ENCODE measurements at places on chromosomes 3 and 15. TPM values are rescaled to one million over a fixed set of nuclear protein-coding genes. Genes with fewer than 3 reads are reported as not detected.

DNA sequence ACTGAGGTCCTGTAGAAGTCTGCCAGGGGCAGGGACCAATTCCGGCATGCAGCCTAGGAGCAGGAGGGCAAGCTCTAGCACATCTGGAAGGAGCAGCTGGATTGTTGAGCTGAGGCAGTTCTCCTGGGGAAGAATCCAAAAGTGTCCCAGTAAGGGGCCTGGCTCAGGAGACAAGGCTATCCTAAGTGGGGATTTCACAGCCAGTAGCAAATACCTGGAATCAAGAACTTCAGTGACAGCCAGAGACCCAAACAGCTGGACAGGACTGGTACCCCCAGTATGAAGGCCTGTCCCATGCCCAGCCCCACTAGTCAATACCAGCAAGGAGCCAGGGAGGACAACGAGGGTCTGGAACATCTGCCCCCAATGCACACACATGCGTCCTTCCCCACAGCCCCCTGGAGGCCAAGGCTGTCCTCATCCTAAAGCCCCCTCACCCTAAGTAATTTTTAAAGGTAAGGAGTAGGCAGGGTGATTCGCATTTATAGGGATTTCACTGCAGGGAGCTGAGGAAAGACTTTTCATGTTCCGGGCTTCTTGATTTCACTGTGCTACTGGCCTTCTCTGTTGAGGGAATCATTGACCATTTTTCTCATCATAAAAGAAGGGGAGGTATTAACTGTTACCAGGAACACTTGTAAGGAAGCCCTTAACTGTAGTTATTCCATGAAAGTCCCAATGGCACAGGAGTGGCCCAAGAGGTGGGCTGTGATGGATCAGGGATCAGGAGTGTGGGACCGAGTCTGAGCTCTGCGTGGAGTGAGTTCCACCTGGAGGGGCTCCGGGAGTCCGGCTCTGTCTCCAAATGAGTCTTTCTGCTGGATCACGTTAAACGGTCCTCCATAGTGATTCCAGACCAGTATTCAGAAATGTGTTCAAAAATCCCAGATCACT lies 2.6 kb upstream of the CHSY1 start:
- no peak for DNase-seq

Gene RNF168
- polyA plus RNA-seq: 9.4 TPM

- no peak for DNase-seq
Observed at GRCh38 chr15:68598171-68599152, 19.7 kb downstream of the CORO2B start.

DNA sequence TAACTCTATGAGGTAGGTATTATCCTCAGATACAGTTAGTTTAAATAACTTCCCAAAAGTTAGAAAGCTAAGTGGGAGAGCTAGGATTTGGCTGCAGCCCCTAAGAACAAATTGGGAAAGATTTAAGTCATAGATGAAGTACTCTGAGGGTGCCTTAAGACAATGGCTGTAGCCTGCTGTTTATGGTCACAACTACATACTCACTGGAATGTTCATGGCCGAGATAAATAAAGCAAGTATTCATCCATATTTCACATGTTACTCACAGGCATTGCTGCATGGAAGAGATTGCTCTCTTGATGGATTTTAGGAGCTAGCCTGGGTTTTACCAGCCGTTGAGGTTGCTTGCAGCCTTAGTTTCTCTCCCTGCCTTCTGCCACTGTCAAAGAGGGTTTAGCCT lies 145.0 kb downstream of the CMSS1 start:
- DNase-seq: no peak

Gene CMTM8
- 16.6 TPM for polyA plus RNA-seq

Gene LIPC
- polyA plus RNA-seq: 0.24 TPM

GRCh38 chr3:189457631-189458412 lies 173.4 kb upstream of the TP63 start:
- DNase-seq: peak; percentile 72

DNA sequence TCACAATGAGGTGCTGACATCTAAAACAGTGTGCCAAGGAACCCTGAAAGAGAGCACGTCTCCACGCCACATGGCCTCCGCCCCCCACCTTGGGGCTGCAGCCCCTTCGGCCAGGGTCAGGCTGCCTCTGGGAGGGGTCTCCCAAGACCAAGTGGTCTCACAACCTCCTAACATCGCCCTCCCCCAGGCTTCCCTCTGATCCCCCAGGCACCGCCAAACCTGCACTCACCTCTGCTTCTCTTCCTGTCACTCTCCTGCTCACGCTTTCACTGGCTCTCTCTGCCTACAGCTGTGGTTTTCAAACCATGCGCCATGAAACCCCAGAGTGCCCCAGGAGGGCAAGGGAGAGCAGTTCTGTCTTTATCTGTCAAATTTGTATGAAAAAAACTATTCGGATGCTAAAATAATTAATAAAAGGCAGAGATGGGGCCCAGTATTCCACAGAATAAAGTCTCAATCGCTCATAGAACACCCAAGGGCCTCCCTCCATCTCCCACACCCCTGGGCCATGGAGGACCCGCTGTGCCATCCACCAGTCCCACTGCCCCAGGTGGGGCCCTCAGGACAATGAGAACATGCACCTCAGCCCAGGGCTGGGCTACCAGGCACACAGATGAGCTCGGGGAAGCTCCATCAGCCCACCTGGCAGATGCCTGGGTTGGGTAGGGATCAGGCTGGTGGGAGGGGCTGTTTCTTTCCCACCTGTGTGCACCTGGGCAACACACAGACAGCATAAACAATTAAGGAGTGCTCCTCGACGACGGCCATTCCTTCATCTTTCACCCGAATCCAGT lies 21.5 kb downstream of the CYFIP1 start:
- no peak for DNase-seq

GRCh38 chr3:106428565-106428994 lies 559.8 kb upstream of the CBLB start:
- DNase-seq: peak; percentile 28

DNA sequence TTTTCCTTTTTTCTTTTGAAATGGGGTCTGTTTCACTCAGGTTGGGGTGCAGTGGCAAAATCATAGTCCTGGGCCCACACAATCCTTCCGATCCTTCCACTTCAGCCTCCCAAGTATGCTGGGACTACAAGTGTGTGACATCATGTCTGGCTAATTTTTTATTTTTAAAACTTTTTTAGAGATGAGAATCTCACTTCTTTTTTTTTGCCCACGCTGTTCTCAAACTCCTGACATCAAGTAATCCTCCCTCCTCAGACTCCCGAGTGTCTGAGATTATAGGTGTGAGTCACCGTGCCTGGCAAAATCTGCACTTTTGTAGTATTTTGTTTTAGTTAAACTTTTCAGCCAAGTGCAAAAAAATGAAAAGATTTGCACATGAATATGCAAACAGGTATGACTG lies 171.0 kb downstream of the FNDC3B start:
- no peak for DNase-seq

DNA sequence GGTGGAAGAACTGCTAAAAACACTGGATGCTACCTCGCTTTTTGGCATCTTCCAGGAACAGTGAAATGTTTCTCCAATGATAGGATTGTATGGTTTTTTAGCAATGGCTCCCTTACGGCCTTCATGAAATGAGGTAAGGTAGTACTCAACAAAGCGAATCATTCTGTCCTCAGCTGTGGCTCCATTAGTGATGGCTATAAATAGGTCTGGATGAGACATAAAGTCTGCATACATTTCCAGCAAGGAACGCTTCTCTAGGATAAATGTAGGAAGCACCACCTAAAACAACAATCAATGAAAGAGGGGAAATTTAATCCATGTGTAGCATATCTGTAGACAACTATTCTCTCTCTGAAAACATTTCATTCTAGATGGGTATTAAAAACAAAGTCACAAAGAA lies 32.4 kb upstream of the SNX4 start:
- no peak for DNase-seq

Gene GHSR
- polyA plus RNA-seq: 0.07 TPM

DNA sequence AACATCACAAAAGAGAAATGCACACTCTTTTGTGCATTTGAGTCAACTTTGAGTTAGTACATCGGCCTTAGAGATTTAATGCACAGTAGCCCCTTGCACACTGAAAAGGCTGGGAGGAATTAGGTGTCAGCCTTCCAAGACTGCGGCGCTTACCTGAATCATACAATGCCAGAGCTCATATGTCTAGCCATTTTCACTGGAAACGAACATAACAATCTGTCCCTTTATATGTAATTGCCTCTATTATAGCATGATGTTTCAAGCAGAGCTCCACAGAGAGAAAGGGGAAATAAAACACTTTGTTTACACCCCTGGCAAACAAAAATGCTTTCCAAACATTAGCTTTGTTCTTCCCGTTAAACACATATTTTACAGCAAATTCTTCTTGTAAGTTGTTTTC lies 315.7 kb upstream of the SLCO3A1 start:
- DNase-seq: no peak

Gene ZNF774
- 1.9 TPM for polyA plus RNA-seq

DNA sequence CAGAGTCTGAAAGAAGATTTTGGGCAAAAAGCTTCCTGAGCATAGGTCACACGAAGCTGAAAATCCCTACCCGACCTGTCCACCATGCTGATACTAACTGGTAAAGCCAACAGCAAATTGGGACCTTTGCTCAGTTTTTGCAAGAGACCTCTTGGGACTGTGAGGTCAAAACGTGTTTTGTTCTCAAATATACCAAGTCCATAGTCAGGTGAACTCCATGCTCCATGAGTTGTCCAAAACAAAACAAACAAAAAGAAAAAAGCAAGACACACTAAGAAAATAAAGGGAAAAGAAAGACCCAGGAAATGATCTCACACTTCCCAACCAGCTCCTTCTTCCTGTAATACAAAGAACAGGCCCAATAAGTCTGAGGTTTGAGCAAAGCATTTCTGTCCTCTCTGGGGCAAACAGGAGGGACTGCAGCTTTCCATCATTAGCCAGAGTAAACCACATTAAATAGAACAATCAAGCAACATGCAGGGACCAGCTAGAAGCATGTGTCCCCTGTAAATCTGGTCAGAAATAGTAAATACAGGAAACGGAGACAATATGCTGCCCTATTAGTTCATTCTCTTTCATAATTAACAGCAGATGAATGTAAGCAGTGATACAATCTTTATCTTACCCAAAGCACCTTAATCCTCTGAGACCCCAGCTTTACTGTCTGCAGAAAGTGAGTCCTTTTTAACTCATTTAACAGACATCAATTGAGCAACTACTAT lies 125.0 kb upstream of the LIPC start:
- DNase-seq: no peak

- DNase-seq: peak; percentile 22
Observed at GRCh38 chr15:63940966-63941620, 105.2 kb downstream of the DAPK2 start.

GRCh38 chr3:64224826-64225610 lies at the start of gene PRICKLE2:
Gene PRICKLE2 (minus strand): TSS chr3:64225466. CDS start chr3:64198927, 26,539 bp downstream.
- DNase-seq: peak; percentile 92

DNA sequence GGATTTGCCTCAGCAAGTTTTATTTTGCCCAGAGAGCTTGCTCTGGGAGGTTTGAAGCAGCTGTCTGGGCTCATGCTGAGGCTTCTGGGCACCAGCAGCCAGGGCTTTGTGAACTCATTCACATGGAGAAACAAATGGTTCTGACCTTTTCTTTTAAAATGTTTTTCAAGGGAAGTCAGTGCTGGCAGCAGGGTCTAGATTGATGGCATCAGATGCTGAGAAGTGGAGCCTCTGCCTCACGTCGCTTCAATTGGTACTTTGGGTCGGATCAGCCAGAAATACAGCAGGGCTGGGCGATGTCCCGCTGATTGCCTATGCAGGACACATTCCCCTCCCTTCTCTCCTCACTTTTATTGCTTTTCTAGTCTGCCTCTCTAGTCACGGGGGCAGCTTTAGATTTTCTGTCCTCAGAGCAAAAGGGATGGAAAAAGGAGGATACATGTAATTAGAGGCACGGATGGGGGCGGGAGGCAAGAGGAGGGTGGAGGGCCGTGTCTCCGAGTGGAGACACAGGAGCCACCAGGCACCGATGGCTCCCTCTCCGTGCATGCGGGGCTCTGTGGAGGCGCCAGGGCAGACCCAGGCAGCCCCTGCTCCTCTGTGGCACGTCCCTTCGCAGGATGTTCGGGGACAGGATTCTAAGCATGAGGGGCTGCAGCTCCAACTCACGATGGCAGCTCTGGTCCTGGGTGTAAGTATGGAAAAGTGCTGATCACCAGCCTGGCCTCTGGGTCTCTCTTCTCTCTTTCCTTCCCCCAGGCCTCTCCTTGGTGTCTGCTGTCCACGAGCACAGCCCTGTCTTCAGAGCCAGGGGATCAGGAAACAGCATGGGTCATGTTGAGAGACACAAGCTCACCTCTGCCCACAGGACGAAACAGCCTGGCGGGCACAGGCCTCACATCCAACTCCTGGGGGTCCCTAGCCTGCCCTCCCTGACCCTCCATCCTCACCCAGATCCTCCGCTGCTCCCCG lies 116.1 kb downstream of the FAM43A start:
- no peak for DNase-seq

Gene PRTG
- 2.8 TPM for polyA plus RNA-seq

DNA sequence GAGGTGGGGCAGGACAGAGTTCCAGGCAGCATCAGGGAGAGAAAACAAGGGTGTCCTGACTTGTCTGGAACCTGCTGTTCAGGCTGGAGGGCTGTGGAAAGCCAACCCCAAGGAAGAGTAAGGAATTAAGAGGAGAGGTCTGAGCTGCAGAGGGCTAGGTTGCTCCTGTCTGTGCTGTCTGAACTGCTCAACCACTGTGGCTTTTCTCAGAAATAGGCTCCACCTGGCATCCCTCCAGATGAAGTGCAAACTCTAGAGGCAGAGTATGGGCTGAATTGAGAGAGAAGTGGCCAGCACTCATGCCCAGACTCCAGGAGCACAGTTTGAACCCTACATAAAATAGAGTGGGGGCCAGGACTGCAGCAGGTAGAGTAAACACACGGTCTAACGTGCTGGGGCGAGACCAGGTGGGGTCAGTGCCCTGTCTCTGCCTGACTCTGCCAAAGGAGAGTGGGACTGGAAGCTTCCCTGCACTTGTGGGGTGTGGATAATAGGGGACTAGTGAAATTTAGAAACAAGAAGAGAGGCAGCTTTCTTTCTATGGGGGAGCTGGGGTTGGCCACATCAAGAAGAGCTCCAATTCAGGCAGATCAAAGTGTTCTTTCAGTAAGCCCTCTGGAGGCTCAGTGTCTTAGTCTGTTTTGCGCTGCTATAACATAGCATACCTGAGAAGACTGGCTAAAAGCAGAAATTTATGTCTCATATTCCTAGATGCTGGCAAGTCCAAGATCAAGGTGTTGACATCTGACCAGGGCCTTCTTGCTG lies 28.0 kb upstream of the MNS1 start:
- no peak for DNase-seq

- DNase-seq: no peak
Observed at GRCh38 chr3:138139691-138140090, 7.5 kb upstream of the A4GNT start.

Gene ZDHHC23
- polyA plus RNA-seq: 3.2 TPM

Gene MESP2
- polyA plus RNA-seq: 0.71 TPM

DNA sequence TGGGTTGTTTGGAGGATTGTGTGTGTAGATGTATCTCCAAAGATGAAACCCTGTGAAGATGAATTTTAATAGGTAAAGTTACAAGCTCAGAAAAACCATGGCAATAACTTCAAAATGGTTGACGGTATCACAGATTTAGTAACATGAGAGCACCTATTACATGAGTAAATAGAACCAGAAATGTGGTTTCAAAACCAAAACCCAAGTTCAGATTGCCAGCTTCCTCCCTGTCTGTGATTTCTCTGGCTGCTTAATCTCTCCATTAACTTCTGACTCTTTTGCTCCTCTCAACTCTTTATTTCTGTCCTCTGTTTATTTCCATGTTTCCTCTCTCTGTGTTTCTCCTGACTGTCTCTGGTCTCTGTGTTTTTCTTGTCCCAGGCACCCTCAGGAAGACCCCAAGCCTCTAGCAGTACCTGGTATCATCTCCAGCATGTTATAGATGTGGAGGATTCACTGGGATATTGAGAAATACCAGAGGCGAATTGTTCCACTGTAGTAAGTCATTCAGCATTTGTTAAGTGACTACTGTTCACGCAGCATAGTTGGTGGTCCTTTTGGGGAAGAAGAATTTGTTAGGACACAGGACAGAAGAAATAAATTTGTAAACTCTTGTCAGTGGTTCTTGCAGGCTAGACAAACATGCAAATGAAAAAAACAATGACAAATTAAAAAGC lies 138.8 kb downstream of the BBX start:
- DNase-seq: no peak

All from lung (tissue), 17 donors.